H4 (cell line): ENCODE measurements at places on chromosomes 5 and 9. TPM values are rescaled to one million over a fixed set of nuclear protein-coding genes. Genes with fewer than 3 reads are reported as not detected.

DNA sequence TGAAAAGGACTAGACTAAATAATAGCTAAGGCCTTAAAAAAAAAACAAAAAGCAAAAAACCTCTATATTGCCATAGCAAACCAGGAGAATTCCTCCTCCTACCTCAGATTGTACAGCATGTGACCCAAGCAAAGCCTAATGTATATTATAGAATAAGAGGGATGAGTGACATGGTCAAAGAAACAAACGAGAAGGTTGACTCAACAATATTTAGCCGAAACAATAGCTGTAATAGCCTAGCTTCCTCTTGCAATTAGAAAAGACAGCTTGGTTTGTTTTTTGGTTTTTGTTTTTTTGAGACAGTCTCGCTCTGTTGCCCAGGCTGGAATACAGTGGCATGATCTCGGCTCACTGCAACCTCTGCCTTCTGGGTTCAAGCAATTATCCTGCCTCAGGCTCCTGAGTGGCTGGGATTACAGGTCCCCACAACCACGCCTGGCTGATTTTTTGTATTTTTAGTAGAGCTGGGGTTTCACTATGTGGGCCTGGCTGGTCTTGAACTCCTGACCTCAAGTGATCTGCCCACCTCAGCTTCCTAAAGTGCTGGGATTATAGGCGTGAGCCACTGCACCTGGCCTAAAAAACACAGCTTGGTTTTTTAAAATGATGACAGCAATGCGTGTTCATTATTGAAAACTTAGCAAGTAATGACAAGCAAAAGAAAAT is 5.6 kb downstream of the NLN start:
- no peak for DNase-seq

- no peak for DNase-seq
Observed at GRCh38 chr5:43302481-43302880, 10.7 kb downstream of the HMGCS1 start.

DNA sequence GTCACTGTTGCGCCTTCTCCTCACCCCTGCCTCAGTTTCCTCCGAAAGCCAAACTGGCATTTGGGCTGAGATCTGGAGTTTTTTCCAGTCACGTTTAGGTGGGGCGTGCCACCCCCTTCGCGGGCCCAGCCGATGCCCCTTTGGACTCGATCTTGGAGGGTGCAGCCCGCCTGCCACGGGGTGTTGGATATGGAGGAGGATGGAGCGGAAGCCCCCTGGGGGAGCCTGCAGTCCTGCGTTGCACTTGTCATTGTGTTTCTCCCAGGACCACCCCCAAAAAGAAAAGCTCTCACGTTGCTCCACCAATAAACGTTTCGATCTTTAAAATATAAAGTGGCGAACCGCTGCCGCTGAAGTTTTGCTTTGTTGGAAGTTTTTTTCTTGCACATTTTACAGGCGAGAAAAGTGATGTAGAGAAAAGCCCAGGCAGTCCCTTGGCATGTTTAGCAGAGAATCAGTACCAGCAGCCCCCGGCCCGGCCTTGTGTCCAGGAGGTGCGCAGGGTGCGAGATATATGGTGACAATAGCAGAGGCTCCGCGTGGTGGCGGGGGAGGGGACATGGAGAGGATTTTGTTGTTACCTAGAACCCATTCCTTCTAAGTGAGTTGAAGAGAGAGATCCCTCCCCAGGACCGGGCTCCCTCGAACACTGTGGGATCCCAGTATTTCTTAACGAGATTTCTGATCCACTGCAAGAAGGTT is 681 bp downstream of the F2R start:
- no peak for DNase-seq

GRCh38 chr5:92916036-92916435 is 665.0 kb downstream of the NR2F1-AS1 start:
- DNase-seq, result no peak

DNA sequence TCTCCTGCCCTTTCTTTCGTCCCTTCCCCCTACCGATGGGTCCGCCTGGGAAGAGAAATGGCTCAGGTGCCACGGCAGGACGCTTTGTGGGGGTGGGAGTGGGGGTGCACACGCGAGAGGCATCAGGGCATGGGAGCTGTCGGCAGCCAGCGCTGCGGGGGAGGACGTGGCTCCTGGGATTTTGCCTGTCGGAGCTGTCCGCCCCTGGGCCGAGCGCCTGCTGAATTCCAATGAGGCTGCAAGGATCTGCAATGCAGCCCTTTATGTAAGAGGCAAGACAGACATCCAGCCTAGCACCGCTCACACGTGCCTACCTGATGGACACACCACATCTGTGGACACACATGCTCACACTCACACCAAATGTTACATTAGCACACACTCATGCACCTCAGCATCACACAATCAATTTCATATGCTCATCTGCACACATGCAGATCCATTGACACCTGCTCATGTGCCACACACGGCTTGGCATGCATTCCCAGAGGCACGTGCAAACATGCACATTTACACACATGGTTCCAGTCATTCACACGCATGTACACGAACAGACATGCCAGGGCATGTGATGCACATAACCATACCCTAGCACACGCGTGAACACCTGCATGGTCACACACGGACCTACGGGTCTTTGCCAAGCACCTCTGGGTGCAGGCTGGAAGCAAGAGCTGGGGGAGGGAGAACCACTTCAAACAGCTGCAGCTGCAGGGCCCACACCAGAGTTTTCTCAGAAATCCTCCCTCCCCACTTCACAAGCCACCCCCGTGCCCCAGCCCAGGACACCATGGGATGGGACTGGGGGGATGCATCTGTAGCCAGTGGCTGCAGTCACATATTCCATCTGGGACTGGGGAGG is 1.4 kb downstream of the GRIN1 start:
- DNase-seq, result no peak

GRCh38 chr9:124880501-124880900 is 18.6 kb downstream of the ARPC5L start:
- DNase-seq, result no peak

- DNase-seq, result no peak
Observed at GRCh38 chr9:99978221-99978620, 71.8 kb downstream of the STX17 start.

GRCh38 chr5:67033880-67034651 is 162.5 kb downstream of the CD180 start:
- DNase-seq, result no peak

GRCh38 chr5:125140220-125140619 is 393.8 kb upstream of the ZNF608 start:
- DNase-seq, result peak; percentile 13

GRCh38 chr5:53326424-53327153 is 153.8 kb upstream of the FST start:
- no peak for DNase-seq

The TMEM8B gene
- 2.1 and 4.2 TPM in 2 replicates for total RNA-seq

The PDE6A gene
- total RNA-seq, result 0.02 TPM in 1 of 2 replicates, not detected in the other

The CSF2 gene
- 0.37 TPM in 1 of 2 replicates, not detected in the other for total RNA-seq
